Fibroblast of skin of right quadriceps (primary cell): ENCODE measurements at places on chromosomes 11 and 22.

DNA sequence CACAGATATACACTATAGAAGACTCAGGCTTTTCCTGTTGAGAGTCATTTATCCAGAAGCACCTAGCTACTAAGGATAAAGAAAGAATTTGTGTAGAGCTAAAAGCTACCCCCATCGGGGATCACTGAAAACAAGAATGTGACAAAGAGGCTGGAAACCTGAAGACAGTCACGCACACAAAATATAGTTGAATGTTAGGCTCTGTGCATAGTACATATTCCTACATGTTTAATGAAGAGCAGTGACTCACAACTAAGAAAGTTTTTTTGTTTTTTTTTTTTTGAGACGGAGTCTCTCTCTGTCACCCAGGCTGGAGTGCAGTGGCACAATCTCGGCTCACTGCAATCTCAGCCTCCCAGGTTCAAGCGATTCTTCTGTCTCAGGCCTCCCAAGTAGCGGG lies 8.4 kb downstream of the OR10V1 start:
- DNase-seq = peak; percentile 7

DNA sequence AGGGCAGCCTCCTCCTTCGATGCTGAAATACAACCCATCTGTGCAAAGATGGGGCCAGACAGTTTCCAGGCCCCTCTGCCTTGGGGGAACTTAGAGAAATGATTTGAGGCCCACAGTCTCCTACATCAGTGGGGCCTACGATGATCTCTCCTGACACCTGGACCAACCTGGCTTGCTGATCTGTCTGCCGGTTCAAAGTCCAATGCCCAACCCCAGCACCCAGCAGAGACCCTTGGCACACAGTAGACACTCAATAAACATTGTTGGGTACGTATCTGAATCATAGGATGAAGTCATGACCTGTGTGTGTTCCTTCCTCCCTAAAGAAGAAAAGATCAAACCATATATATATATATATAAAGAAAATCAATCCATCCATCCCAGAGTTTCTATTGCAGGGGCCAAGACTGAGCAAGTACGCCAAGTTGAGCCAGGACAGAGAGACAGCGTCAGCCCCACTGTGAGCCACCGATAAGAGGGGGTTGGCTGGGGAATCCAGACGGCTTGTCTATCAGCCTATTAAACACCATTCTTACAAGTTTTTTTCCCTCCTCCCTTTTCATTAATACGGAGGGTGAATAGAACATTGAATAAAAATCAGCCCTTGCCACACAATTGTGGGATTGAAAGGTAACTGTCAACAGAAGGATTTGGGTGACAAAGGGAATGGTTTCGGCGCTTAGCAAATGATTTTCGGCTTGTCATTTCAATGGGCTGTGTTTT lies 244.1 kb downstream of the MN1 start:
- DNase-seq = no peak

GRCh38 chr11:111406091-111406490 lies 27.0 kb upstream of the POU2AF1 start:
- DNase-seq = no peak

DNA sequence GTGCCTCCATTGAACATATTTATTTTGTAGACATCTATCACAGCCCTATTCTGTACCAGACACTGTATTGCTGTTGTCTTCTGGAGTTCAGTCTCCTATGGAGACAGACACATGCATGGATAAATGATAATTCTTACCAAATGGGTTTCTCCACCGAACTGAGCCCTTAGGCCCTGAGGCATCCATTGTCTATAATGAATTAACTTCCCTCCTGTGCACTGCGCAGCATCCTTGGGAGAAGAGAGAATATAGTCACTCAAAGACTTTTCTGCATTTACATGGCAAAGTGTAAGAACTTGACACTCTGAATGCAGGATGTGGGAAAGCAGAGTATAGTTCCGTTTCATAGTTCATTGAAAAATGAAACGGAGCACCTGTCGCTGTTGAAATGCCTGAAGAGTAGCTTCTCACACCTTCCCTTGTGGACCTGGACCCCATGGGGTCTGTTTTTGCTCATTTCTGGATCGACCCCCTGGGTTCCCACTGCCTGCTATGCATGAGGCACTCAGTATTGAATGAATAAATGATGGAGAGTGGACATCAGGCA lies 6.2 kb downstream of the ZNRF3 start:
- DNase-seq = no peak

GRCh38 chr22:37784829-37785495 lies 22.8 kb upstream of the GCAT start:
- no peak for DNase-seq

DNA sequence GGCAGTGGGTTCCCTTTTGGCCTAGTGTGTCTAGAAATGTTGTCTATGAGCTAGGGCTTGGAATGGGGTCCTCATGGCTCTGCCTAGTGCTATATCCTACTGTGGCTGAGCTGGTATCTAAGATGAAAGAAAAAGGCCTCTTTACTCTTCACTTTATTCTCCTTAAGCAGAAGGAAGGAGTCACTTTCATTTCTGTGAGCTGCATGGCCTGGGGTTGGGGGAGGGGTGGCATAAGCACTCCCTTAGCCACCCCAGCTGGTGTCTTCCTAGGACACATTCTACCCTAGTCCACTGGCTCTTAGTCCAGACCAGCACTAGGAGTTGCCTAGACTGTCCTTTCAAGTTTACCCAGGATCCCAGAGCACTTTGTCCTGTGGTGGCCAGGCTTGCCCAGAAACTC lies 1148.9 kb upstream of the CNTN5 start:
- no peak for DNase-seq

DNA sequence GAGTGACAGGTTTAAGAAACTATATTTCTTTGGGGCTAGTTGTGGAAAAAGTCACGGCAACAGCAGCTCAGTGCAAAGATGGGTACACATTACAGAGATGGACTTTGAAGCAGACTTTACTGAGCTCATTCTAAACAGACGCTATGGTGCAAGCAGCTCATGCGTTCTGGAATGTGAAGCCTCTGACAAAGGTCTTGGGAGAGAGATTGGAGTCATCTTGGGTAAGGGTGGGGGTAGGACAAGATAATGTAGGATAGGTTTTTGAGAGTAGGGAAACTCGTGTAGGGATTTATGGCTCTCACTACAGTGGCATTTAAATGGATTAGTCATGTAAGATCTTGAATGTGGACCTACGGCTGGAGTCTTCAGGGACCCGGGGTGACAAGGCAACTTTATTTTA lies 36.2 kb upstream of the CLMP start:
- DNase-seq = peak; percentile 95

GRCh38 chr11:57644748-57645688 lies 4.7 kb downstream of the YPEL4 start:
- DNase-seq = peak; percentile 68

- no peak for DNase-seq
These were observed 33.1 kb downstream of the LRFN4 start for GRCh38 chr11:66889960-66890359.

- no peak for DNase-seq
These were observed 319.7 kb upstream of the CTSC start for GRCh38 chr11:88657076-88657738.
